HL-60 (cell line): ENCODE measurements at places on chromosomes 3 and 15.

DNA sequence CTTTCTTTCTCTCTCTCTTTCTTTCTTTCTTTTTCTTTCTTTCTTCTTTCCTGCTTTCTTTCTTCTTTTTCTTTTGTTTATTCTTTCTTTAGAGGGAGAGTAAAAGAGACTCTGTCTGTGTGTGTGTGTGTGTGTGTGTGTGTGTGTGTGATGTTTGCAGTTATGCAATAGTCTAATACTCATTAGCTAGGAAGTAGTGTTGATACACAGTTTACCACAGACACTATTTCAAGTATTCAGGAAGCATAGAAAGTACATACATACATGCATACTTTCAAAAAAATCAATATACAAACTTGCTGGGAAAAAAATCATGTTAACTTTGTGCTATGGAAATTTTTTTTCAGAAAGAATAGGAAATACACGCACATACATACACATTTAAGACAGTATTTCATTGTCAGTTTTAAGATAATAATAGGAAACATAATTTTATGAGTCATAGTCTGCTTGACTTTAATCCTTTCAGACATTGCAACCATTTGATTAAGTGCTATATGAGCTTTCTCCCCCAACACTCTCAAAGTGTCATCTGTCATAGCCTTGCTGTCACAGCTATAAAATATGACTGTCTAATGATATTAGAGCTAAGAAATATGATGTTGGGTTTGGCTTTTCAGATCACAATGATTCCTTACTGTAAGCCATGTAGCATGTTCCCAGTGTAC is 74.9 kb upstream of the EPHA3 start:
- no peak for DNase-seq

GRCh38 chr3:194320744-194321243 is 30.3 kb downstream of the CPN2 start:
- DNase-seq = no peak

GRCh38 chr3:36965440-36965839 is 20.6 kb upstream of the TRANK1 start:
- no peak for DNase-seq

DNA sequence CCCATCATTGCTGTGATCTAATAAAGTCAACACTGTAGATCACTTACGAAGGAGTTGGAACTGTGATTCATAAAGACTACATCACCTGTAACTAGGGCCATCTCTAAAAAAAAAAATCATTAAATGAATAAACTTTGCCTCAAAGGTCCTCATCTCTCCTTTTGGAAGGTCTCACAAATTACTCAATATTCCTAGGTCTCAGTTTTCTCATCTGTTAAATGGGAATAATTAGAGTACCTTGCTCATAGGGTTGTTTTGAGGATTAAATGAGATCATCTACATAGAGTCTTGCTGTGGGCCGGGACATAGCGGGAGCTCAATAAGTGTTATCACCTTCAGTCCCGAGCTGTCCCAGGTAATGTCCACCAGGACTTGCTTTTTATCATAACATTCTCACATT is 335.1 kb upstream of the PROK2 start:
- DNase-seq = no peak

- no peak for DNase-seq
These were observed 173.7 kb upstream of the CRBN start for GRCh38 chr3:3353153-3353552.

- DNase-seq = no peak
These were observed 318.6 kb downstream of the PLOD2 start for GRCh38 chr3:145842294-145842902.

DNA sequence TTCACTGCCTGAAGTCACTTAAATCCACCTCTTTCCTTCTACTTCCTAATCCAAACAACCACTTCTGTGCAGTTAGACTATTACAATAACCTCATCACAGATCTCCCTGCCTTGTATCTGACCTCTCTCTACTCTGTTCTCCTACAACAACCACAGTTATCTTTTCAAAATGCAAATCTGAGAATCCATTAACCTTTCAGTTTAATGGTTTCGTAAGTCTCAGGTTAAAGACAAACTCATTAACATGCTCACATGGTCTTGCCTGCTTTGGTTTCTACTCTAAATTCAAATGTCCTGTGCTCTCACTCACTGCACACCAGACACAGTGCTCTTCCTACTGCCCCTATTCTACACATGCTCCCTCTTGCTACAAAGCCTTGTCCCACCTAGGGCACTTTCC is 406.5 kb upstream of the THBS1 start:
- DNase-seq = no peak

GRCh38 chr3:30597131-30597768 is 9.2 kb upstream of the TGFBR2 start:
- no peak for DNase-seq

DNA sequence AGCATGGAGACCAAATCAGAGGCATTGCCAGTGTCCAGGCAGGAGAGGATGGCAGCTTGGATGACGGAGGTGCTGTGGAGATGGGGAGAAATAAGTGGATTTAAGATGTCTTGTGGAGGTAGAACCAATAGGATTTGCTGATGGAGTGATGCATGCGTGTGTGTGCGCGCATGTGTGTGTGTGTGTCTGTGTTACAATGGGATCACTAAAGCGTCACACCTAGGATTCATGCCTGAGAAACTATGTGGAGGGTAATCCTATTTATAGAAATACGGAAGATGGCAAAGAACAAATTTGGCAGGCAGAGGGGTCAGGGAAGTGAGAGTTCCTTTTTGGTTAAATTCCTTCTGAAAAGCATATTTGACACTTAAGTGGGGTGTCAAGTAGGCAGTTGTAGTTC is 64.8 kb upstream of the ARL8B start:
- no peak for DNase-seq

GRCh38 chr3:185680231-185680630 is 94.1 kb downstream of the SENP2 start:
- DNase-seq = no peak

GRCh38 chr3:6929918-6930317 is 69.0 kb downstream of the GRM7 start:
- DNase-seq = no peak

DNA sequence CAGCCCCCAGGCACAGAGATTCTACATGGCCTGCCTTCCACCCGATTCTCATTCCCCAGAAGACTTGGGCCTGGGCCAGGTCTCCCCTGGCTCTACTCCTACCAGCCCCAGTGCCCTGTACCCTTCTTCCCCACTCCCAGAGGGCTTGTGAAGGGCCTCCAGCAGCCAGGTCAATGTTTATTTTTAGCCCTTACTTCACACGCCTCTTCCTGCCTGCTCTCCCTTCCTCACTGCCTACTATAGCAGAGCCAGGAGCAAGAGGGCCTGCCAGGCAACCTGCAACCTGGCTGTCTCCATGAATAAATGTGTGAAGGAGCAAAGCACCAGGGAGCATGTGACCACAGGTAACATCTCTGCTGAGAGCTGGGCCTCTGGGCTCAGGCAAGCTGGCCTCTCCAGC is 26.4 kb upstream of the APEH start:
- DNase-seq = no peak

GRCh38 chr3:194505791-194506415 is 19.1 kb upstream of the ATP13A3 start:
- DNase-seq = no peak

- DNase-seq = no peak
These were observed 217.0 kb downstream of the EPHB1 start for GRCh38 chr3:135012101-135012500.

DNA sequence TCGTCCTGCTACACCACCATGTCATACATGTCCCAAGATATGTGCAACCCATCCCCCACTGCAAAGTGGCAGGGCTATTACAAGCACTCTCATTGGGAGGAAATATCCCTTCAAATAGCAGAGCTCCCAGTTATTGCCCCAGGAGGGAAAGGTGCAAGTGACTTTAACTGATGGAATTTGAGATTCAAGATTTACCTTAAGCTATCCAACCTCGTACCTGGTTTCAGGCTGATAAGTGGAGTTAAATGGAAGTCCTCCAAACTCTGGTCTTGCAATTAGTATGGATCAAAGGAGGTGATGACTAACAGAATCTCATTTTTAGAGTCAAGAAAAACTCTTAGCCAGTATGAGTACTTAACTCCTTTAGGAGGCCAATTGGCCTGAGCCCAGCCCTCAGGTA is 2.1 kb downstream of the SLCO2A1 start:
- DNase-seq = no peak
